Activated T-cell treated with anti-CD3 and anti-CD28 coated beads, Interleukin-2, amount 50 U/mL, for 4 hours (primary cell): ENCODE measurements at places on chromosomes 2 and 18. TPM values are rescaled to one million over a fixed set of nuclear protein-coding genes. Genes with fewer than 3 reads are reported as not detected.

- no peak for DNase-seq
Observed at GRCh38 chr2:190607014-190607597, 41.8 kb upstream of the NAB1 start.

GRCh38 chr2:37654932-37655841, 16.3 kb downstream of the CDC42EP3 start:
- no peak for DNase-seq

DNA sequence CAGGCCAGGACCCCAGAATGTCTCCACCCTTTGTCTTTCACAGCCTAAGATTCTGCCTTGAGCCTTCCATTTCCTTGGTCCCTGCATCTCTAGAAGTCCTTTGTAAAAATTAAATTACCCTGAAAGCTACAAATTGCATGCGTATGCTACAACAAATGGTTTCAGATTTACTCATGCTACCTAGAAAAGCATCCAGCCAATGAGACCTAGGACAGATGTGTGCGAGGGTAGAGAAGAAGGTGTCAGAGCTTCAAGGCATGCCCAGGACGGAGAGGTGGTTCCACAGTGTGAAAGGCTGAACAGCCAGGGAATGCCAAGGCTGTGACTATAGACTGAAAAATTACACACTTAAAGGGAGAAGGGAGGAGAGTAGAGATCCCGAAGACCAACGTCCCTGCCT, 40.2 kb downstream of the CCBE1 start:
- DNase-seq = no peak

- DNase-seq = no peak
Observed at GRCh38 chr2:30276455-30276911, 45.1 kb downstream of the LBH start.

GRCh38 chr2:182447163-182447562, 20.3 kb upstream of the PDE1A start:
- no peak for DNase-seq

The YIPF4 gene
- total RNA-seq = 37.0 TPM

GRCh38 chr18:65398347-65399075, 352.3 kb upstream of the CDH7 start:
- DNase-seq = no peak

DNA sequence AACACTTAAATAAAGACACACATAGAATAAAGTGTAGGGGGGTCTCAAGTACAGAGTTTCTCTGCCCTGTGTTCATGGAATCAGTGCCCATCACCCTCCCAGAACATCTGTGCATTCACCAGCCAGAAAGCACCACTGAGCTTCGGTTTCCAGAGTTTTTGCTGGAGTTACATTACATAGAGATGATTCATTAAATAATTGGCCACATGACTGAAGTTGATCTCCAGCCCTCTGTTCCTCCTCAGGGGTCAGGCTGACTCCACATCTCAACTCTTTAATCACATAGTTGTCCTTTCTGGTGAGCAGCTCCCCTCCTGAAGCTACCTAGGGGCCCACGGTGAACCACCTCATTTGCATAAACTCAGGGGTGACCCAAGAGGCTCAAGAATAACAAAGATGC, 129.8 kb downstream of the METTL4 start:
- DNase-seq = no peak

DNA sequence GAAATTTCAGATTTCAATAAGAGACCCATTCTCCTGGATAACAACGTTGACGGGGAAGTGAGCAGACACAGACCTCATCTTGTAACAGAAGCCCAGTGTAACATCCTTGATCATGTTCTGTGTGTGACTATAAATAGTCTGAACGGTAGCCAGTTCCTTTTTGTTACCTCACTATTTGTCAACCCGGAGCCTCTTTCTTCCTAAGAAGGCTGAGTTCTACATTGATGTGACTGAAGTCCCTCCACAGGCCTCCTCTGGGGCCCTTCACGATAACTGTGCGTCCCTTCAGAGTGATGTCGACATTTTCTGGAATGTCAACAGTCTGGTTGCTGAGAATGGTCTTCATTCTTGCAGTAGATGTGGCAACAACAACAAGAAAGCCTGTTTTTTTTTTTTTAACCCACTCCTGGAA, 6.3 kb upstream of the PLEKHM3 start:
- no peak for DNase-seq
